ENCODE measurements at places on chromosomes 4 and X.
A peak's percentile ranks its signal among the peaks of the same experiment; 100 is the strongest.

- DNase-seq, result no peak
These were observed 177.7 kb upstream of the MID1 start for GRCh38 chrX:10798041-10798440.

DNA sequence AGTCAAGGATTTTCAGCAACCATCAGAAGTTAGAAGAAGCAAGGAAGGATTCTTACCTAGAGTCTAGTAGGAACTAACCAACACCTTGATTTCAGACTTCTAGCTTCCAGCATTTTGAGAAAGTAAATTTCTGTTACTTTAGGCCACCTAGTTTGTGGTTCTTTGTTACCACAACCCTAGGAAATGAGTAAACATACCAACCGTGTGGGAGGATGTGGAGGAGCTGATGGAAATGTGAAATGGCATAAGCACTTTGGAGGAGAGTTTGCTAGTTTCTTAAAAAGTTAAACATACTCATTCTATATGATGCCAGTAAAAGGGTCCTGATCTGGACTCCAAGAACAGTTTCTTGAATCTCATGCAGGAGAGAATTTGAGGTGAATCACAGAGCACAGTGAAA, 679.4 kb downstream of the PDHA2 start:
- no peak for DNase-seq

DNA sequence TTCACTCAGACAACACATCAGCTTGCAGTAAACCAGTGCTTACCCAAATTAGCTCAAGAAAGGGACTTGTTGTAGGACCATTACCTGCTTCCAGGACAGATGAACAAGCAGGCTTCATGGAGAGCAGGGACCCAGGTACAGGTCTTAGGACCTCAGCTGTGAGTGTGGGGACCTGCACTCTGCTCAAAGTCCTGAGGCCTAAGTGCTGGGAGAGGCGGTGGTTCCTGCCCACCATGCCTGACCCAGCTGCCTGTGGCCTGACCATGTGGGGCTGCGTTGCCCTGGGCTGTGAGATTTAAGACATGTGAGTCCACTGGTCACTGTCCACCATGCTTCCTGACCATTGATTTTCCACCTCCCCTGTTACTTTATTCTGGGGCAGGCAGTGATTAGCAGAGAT, 140.2 kb downstream of the DCLK2 start:
- no peak for DNase-seq

DNA sequence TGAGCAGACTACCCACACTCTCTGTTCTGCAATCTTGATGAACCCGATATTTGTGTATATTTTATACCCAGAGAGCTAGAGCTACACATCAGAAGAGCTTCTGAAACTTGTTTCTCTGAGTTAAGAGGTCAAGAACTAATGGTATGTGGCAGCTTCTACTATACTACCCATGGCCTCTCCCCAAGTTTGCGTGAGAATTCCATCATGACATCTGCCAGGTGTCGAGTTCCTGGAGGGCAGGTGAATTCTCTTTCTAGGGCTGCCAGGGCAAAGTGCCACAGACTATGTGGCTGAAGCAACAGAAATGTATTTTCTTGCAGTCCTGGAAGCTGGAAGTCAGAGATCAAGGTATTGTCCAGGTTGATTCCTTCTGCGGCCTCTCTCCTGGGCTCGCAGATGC, 4.4 kb downstream of the SORCS2 start:
- no peak for DNase-seq

DNA sequence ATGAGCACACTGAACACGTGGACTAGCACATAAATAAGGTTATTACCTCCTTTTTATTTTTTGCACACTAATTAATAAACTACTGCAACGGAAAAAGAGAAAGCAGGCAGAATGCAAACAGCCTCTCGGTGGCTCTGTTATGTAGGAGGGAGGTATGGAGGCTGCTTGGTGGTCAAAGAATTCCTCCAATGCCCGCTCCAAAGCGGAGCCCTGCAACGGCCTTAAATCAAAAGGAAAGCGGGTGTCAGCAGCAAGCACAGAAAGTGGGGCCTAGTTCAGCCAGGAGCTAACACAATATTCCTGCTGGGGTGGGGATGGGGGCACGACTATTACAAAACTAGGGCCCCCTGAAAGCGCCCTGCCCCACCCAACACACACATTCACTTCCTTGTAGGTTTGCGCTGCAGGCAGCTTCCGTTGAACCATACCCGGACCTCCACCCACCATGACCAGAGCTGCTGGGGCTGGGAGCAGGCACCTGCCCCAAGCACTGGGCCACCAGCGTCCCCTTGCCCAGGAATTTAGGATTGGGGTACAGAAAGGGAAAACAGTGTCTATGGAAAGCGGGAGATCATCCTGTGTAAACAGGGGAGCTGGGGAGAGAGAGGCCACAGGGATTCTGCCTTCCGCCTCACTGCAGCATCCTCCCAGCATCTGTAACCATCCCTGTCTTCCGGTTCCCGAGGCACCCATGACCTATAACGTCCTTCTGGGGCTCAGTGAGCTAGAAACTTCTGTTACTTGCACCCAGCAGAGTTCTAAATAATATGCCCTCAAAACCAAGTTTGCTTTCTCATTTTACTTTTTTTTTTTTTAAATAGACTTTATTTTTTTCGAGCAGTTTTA, 57.1 kb upstream of the DDX3X start:
- DNase-seq, result no peak

DNA sequence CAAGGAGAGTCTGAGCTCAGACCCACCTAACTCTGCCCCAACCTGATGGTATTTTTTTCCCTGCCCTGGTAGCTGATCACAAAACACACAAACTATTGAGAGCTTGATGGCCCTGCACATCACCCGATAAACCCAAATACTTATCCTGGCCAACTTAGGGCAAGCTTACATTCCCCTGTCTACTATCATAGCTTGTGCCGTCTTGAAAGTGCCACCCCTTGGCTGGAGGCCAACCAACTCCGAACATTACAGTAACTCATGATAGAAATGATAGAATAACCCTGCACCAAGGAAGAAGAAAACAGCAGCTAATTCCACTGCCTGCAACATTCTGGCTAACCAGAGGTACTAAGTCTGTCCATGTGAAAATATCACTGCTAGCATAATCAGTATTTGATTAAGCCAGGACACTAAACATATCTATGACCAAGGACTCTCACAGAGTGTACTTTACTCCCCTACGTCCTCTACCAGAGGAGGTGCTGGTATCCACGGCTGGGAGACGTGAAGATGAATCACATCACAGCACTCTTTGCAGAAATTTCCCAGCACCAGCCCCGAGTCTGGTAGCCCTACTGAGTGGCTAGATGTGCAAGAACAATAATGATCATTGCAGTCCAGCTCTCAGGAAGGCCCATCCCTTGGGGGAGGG, 8.9 kb downstream of the STBD1 start:
- DNase-seq, result no peak

DNA sequence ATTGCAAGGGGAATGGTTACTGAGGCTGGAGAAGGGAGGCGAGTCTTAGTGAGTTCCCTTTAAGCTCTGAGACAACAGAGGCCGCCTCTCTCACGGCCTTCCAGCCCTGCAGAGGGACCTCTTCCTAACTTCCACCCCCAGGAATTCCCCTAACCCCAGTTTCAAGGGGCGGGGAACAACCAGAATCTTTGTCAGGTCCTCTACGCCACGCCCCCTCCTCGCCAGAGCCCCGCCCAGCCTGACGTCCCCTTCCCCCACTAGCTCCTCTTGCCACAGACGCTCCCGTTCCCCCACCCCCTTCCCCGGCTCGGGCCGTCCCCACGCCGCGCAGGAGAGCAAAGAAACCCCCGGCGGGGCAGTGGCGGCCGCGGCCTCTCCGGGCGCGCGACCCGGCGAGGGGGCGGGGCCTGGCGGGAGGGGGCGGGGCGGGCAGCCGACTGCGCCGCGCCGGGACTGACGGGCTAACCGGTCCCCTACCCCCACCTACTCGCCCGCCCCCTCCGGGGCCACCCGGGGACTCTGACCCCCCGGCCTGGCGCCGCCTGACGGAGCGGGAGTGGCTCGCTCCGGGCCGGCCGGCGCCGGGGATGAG, 12.3 kb upstream of the TMEM156 start:
- DNase-seq, result peak; percentile 95

GRCh38 chr4:185600801-185601434, 65.6 kb upstream of the PDLIM3 start:
- no peak for DNase-seq

GRCh38 chr4:156388826-156389225, 435.2 kb upstream of the CTSO start:
- DNase-seq, result no peak
